Thoracic aorta (tissue), 2 donors: ENCODE measurements at places on chromosomes 13 and 19.
A peak's percentile ranks its signal among the peaks of the same experiment; 100 is the strongest.

GRCh38 chr13:21117104-21117809, 55.9 kb upstream of the LATS2 start:
- DNase-seq = no peak

DNA sequence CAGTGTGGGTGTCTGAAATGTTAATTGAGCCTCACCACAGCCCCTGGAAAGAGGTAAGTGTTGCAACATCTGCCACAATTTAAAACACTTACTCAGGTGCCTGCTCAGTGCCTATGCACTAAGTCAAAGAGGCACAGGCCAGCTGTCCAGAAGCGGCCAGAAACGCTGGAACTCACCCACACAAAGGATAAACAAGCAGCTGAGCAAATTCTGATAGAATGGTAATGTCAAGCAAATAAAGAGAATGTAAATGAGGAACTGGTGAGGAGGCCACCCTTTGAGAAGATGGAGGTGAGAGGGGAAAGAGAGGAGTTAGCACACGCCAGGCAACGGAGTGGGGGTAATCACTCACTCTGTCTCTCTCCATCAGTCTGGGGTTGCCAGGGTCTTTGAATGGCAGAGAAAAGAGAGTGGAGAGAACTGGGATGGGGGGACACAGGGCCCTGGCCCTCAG, 67.7 kb upstream of the SERP2 start:
- no peak for DNase-seq

DNA sequence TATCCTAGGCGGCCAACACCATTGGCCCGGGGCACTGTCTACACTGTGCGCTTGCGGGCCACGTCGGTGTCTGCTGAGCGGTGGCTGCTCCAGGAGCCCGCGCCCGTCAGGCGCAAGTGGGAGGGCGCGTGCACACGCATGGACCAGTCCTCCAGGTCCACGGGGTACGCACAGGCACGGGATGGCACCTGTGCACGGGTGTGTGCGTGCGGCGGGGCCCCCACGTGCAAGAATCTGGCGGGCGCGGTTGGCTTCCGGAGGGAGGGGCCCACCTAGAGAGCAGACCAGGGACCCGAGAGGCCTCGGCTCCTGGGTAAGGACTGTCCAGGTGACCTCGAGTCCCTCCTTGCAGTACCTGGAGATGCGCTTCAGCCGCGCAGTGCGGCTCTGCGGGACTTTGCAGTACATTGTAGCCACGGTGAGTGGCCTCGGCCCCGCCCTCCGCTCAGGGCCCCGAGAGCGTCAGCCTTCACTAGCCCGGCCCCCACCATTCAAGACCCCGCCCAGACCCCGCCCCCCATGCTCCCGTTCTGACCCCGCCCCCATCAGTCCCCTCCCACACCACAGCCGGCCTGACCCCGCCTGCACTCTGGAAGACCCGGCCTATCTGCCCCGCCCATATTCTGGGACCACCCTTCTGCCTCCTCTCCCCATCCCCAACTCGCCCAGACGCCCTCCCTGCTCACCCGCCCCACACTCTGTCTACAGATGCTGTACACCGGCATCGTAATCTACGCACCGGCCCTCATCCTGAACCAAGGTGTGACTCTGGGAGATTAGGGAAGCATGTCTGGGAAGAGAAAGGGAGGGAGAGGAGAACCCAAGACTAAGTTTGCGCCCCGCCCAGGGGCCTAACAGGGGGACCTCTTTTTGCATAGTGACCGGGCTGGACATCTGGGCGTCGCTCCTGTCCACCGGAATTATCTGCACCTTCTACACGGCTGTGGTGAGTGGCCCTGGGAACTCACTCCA, 2.3 kb downstream of the SLC5A5 start:
- DNase-seq = no peak

DNA sequence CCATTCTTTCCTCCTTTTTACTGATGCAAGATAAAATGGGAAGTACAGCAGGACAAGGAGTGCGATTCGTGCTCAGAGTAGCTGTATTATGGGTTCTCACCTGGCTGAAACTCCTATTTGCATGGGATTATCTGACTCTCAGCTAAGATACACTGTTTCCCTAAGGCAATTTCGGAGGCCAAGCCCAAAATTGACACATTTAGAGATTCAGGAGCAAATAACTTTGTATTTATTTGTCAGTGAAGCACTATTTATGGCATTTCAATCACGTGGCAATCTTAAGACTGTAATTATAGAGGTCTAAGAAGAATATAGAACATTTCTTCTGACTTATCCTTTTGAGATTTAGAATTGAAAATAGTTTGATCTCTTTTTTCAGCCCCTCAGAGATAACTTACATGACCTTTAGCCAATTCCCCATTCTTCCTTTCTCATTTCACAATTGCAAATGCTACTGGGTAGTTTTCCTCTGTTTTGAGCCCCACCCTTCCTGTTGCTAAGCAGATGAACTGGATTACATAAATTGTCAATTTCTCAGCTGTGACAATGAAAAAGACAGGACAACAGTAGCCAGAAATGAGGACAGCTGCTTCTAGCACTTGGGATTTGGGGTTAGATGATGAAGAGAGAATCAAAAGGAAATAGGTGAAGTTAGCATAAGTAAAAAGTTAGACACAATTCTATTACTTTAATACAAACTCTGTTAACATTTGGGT, 122.7 kb upstream of the FRY start:
- no peak for DNase-seq

GRCh38 chr19:29715701-29716581, 880 bp upstream of the C19orf12 start:
- DNase-seq = no peak

- peak; percentile 66 for DNase-seq
Measured at GRCh38 chr19:2495130-2495641, 19.3 kb downstream of the GADD45B start.

DNA sequence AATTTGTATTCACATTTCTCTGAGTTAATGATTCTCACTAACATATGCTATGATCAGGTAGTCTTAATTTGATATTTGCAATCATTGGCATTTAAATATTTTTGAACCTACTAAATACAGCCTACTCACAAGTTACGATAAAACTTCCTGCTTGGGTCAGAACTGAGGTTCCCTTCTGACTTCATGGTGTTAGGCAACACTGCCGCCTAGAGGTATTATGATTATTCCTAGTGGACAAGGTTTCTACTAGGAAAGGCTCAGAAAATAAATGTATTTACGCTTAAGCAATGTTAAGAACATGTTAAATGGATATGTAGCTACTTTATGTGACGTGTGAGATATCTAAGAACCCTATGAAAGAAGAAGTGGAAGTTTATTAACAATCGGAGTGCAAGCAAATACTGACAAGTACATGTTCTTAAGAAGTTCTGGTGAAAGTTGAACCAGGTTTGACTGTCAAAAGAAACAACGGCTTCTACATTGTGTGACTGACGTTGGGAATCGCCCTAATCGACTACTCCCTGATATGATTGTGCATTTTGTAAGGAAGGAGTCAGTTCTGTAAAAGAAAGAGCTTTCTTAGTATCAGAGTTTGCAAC, 1395.8 kb downstream of the SLITRK5 start:
- no peak for DNase-seq

DNA sequence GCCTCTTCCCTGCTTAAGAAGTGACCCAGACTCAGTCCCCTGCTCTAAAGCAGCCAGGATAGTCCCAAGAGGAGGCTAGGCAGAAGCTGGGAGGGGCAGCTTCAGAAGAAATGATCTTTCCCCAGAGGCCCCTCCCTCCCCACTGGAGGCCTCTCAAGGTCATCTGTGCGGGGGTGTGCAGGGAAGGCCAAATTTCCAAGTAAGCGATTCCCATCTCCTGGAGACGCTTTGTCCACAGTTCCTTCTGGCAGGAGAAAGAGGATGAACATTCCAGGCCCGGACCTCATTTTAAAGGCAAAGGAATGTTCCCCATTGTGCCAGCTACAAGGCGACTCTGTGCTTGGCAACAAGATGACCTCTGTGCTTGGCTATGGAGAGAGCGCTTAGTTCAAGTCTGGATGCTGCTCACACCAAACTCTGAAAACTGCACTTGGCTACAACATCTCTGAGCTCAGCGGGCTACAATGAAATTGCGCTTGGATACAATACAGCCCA, 23.5 kb downstream of the COL5A3 start:
- peak; percentile 28 for DNase-seq

DNA sequence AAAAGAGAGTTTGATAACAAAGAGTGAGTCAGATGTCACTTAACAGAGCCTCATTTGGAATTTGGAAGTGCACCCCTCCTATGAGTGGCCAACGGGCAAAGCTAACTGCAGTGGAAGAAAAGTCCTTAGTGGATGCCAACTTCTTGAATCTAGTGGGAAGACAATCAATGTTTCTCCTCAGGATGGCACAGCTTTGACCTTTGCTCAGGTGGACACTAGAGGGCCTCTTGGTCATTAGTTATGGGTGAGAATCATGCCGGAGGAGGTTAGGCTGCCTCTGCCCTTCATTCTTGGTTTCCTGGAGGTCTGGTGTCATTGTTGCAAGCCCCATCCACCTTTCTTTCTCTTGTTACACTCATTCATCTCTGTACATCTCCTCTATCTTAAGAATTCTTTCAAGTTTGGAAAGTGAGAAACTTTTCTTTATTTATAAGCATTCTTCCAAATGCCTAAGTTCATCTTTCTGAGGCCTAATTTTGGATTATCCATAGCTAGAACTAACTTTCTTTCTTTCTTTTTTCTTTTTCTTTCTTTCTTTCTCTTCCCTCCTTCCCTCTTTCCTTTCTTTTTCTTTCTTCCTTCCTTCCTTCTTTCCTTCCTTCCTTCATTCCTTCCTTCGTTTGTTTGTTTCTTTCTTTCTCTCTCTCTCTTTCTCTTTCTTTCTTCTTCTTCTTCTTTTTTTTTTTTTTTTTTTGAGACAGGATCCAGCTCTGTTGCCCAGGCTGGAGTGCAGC, 327.2 kb upstream of the TSHZ3 start:
- no peak for DNase-seq

DNA sequence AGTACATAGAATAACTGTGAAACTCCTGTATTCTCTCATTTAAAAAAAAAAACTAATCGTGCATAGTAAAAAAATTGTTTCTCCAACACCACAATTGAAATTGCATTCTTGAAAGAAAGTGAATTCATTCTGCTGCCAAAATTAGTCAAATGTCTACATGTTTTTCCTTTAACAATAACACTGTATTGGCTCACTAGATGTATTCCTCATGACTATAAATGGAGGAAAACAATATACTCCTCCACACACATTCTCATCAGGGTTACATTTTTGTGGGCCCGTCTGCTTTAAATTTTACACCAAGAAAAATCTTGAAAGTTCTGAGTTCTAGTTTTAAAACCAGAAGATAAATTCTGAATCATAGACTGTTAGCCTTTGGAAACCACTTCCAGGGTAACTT, 233.6 kb downstream of the KLF12 start:
- no peak for DNase-seq

DNA sequence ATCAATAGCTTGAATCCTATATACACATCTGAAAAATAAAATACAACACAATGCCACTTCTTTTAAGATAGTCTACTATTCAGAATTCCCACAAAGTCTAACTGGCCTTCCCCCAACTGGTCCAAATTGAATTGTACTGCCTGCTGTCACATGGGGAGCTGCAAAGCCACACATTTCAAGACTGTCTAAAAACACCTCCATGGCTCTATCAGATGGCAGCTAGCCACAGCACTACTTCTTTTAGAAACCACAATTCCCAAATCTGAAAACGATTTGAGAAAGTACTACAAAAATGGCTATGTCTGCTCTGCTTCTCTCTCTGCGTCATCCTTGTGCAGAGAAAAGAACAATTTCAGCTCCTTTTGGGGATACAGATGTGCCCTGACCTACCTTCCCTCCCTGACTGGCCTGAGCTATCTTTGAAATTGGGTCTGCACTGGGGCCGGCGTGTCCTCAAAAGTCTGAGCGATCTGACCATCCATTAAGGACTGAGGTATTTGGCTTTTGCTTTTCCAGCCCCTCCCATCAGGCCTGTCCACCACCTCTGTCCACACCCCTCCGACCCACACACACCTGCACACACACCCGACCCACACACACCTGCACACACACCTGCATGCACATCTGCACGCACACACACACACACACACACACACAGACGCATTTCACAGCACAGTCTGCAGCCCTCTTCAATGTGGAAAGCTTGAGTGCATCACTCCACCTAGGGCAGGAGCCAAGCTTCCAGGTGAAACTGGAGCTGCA, 68.6 kb upstream of the IPO5 start:
- DNase-seq = no peak

- no peak for DNase-seq
Measured at GRCh38 chr13:93984052-93984451, 495.4 kb downstream of the DCT start.

DNA sequence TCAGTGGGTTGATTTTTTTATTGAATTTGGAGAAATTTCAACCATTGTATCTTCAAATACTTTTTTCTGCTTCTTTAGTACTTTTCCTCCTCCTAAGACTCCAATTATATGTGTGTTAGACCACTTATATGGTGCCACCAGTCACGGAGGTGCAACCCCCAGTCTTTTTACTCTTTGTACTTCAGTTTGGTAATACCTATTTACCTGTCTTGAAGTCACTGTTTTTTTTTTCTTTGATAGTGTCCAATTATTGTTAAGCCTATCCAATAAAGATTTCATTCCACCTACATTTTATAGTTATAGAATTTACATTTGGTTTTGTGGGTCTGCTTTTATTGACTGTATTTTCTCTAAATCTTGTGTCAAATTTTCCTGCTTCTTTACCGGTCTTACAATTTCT, 14.9 kb downstream of the ZNF283 start:
- no peak for DNase-seq

GRCh38 chr19:3808420-3809143, 22.4 kb upstream of the MATK start:
- DNase-seq = no peak

GRCh38 chr13:46735425-46735824, 61.5 kb downstream of the ESD start:
- no peak for DNase-seq

- DNase-seq = no peak
Measured at GRCh38 chr19:12766051-12766521, 9.3 kb downstream of the HOOK2 start.

DNA sequence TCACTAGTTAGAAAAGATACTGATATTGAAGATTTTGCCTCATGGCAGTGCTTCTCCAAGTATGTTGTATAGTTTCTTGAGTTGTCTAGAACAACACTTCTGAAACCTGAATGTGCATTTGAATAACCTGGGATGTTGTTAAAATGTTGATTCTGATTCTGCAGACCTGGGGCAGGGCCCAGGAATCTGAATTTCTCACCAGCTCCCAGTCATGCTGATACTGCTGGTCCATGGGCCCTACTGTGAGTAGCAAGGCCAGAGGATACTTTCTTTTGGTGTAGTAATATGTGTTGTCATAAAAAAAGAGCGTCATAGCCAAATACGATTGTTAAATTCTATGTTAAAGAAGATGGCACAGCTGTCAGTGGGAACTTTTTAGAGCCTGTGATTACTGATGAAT, 41.6 kb upstream of the C1QTNF9 start:
- no peak for DNase-seq

DNA sequence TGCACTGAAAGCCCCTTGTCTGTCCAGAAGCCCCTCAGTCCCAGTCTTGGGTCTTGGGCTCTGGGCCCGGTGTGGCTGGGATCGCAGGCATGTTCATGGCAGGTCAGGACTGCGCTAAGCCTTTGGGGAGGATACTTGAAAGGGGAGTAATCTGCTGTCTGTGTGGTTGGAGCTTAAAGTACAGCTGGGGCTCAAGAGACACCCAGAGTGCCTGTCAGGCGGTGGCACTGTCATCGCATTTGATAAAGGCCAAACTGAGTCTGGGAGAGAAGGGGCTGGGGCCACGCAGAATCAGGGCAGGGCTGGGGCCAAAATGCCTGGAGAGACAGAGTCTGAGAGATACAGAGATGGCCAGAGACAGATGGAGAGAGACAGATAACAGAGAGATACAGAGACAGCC, 4.2 kb upstream of the CILP2 start:
- no peak for DNase-seq

GRCh38 chr13:110409581-110409992, 102.5 kb downstream of the COL4A2 start:
- DNase-seq = no peak

GRCh38 chr13:31803311-31803710, 64.0 kb downstream of the RXFP2 start:
- no peak for DNase-seq
